ENCODE measurements at places on chromosomes 12 and 14.
A peak's percentile ranks its signal among the peaks of the same experiment; 100 is the strongest.

DNA sequence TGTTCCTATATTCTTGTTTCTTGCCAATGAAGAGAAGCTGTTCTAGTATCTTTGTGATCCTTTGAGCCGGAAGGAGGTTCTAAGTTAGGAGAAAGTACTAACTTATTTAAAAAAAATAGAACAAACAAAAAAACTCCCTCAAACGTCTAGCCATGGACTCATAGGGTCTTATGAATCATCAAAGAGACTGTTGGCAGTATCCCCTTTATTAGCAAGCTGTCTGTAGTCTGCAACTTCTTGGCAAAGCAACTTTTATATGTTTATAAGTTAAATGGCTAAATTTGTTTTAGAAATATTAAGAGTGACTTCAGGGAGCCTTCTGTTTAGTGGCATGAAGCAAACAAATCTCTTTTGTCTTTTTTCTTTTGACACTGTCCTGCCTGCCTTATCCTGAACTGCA is 291.9 kb downstream of the FUT8 start:
- DNase-seq: no peak

DNA sequence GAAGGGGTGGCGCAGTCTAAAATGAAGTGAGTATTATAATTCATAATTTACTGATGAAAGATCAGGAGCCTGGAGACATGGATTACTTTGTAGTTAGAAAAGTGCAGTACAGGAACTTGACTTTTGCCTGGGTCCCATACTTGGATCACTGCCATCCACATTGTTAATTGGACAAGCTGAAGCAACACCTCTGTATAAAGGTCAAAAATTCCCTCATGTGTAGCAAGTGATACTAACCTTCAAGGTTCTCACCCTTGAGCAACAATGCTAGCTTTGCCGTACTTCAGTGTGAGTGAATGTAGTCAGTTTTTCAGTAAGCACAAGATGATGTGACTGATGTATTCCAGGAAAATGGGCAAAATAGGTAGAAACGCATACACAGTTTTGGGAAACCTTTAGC is 44.6 kb upstream of the PLBD1 start:
- DNase-seq: no peak

DNA sequence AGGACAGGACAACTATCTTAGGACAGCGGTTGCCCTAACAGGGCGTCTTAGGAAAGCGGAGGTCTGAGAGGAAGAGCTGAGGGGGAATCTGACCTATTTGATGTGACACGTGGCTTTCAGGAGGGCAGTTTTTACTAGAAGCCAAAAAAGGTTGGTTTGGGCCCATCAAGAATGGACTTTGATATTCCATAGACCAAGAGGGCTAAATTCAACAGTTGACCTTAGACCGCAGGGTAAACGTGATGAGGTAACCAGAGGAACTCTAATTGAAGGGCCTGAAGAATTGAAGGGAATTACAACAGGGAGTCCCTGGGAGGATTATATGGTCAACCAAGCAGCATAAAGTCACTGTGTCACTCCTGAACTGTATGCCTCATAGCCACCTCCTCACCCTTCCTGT is 11.5 kb downstream of the C1S start:
- DNase-seq: no peak

- DNase-seq: no peak
These were observed 35.2 kb downstream of the SLC6A12 start for GRCh38 chr12:178829-179109.

- no peak for DNase-seq
These were observed 27.2 kb upstream of the CMAS start for GRCh38 chr12:22018860-22019259.

- DNase-seq: no peak
These were observed 165.8 kb downstream of the MON2 start for GRCh38 chr12:62632411-62632918.

DNA sequence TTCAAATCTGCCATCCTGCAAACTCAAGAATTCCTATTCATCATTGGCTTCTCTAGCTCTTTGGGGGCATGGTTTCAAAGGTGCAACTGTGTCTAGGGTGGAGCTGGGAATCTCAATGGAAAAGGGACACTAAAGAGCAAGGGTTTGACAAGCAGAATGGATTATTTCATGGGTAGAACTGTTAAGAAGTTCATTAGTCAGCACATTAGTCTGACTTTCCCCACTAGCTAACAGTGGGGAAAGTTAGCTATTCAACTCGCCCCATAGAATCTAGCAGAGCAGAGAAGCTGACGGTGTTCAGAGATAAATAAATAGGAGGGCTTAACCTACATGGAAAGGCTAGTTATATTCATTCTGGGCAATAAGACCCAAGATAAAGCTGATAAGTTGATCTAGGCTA is 153.9 kb downstream of the EMP1 start:
- DNase-seq: no peak

DNA sequence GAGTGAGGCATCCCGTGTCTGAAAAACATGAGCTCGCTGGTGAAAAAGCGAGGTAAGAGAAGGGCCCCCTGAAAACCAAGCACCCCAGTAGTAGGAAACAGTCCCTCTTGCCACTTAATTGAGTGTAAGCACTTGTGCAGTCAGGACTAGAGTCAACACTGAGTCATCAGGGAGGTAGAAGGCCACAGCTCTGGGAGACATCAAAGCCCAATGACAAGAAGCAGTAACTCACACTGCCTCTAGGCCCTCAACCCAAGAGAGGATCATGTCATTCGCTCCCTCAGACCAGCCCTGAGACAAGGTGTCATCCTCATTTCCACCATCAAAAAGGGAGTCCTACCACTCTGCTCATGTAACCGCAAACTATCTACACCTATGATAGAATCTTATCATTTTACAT is 17.8 kb downstream of the POMT2 start:
- peak; percentile 46 for DNase-seq

GRCh38 chr14:79899610-79900009 is 311.7 kb downstream of the DIO2 start:
- no peak for DNase-seq

DNA sequence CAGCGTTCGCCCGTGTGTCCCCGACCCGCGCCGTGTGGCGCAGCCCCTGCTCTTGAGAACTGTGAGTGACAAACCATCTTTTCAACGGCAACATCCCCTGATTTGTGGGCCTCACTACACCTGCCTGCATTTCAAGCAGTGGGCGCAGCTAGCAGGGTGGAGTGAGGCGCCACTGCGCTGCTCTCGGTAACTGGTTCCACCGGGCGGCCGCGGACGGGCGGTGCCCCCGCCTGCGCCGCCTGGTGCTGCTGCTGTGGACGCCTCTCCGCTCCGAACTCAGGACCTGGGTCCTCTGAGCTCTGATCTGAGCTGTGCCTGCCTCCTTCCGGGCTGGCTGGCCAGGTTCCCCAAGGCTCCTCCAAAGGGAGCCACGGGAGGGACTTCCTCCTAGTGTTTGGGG is 5.9 kb upstream of the DEGS2 start:
- no peak for DNase-seq

- DNase-seq: no peak
These were observed 486.0 kb downstream of the FLRT2 start for GRCh38 chr14:86015941-86016340.

- no peak for DNase-seq
These were observed 205.3 kb upstream of the PRICKLE1 start for GRCh38 chr12:42794806-42795205.

DNA sequence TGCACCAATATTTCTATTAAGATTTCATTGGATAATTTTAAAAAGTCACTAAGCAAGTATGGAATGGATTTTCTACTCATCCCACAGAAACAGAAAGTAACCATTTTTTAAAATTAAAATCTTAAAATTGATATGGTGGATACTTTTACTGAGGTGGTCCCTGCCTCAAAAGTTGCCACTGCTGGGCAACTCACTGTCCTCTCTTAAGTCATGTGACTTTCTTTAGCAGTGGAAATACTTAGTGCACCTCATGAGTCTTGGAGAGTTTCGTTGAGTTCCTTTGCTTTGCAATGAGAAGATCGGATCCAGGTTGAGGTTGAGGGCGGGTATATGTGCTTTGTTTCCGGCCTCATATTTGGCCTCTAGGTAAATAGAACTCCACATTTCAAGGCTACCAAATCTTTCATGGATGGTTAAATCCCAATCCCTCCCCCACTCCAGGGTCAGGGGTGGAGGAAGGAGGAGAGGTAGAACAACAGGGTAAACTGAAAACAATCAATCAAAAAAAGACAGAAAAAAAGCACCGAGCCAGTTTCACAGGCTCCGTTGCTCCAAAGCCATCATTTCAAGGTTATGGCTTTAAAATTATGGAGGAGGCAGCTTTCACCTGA is 39.5 kb upstream of the DUSP6 start:
- DNase-seq: no peak

DNA sequence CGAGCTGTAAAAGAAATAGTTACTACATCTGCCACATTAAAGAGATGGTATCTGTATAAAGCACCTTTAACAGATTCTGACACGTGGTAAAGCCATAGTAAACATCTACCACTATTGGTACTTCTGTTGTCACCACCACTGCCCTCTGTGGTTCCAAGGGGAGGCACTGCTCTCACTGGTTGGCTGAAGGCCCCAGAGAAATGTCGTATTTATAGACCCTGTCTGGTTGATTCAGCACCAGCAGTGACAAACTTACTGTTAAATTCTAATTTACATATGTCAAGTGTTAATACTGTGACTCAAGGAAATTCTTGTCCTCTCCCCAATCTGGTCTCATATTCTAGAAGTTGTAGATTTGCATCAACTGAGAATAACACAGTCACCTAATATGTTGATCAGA is 281.1 kb downstream of the ERC1 start:
- DNase-seq: no peak

DNA sequence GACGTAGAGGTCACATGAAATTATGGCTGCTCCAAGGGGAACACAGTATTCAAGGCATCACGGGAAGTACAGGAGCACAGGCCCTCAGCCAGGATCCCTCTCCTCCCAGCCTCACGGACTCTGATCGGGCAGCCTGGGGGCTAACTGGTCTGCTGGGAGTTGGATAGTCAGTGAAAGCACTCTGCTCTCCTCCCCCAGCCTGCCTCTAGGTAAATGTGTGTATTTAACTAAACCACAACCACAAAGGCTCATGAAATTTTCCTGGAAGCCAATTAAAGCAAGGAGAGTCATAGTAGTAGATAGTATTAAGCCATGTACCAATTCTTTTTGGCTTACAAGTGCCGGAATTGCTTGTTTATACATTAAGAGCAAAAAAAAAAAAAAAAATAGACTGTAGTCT is 254.3 kb downstream of the MSRB3 start:
- DNase-seq: no peak

- no peak for DNase-seq
These were observed 133.3 kb downstream of the RMST start for GRCh38 chr12:97595936-97596335.

GRCh38 chr12:91404441-91404840 is 221.8 kb upstream of the DCN start:
- DNase-seq: no peak

DNA sequence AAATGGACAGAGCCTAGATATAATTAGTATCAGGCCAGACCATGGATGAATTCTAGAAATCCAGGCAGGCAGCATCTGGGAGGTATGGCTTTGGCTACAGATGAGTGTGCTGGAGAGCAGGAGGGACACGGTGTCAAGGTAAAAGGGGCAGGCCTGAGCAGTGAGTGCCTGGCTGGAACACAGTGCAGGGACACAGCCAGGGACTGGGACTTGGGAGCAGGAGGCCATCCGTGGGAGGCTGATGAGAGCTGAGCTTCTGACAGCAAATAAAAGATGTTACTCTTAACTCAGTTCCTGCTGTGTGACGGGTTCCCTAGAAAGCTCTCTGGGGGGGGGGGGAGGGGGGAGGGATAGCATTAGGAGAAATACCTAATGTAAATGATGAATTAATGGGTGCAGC is 13.6 kb upstream of the LGALS3 start:
- DNase-seq: no peak

- DNase-seq: no peak
These were observed 93.4 kb upstream of the CPM start for GRCh38 chr12:69026336-69026735.

GRCh38 chr12:15274561-15274967 is 47.7 kb upstream of the PTPRO start:
- DNase-seq: no peak

DNA sequence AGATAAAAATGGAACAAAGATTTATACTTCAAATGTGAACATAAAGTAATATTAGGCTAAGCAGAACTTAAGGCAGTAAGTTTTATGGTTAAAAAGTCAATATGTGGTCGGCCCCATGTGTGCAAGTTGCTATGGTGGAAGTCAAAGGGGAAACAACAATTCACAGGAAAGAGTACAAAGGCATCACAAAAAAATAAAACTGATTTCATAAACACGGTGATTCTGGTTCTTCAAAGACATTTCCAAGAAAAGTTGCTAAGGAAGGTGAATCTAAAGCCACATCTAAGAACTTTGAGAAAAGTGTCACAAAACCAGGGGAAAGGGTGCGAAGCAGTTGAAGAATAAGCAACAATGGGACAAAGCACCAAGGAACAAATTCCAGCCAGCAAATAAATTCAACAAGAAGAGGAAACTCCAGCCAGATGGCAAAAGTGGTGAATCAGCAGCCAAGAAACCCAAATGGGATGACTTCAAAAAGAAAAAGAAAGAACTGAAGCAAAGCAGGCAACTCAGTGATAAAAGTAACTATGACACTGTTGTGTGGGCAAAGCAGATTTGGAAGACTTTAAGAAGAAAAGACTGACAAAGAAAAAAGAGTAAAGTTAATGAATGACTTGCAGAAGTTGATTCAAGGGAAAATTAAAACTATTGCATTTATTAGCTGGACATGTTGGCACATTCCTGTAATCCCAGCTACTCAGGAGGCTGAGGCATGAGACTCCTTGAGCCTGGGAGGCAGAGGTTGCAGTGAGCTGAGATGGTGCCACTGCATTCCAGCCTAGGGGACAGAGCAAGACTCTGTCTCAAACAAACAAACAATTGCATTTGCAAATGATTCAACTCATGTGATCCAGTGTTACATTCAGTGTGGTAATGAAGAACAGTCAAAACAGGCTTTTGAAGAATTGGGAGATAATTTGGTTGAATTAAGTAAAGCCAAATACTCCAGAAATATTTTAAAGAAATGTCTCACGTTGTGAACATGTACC is 19.5 kb downstream of the PTGDR start:
- no peak for DNase-seq

DNA sequence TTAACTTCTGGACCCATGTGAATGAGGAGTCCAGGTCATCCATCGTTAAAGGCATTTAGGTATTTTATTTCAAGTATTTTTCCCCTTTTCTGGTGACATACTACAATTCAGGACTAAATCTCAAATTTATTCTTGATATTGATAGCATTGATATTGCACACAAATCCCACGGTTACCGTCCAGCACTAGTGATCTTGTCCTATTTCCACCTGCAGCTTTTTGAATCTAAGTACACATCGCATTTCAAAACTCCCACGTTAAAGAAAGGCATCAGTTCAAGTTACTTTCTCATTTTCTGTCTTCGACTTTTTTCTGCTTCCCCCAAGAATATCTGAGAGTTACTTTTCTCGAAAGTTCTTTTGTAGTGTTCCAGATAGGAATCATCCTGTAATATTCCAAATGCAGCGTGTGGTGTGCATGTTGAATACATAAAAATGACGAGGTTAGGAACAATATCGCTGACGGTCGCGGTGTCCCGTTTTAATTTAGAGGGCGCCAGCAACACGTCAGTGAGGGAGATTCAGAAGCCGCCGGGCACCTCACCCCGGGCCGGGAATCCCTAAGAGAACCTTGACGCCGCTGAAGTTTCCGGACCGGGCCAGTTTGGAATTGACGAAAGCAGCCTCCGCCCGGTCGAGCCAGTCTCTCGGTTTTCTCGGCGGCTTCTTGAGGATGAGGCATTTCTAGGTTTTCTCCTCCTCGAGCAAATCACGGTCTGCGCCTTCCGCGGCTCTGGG is 569 bp upstream of the RGS6 start:
- no peak for DNase-seq

All from NK-92 treated with Interleukin-12 subunit alpha and Interleukin-12 subunit beta, amount 100 ng/mL, for 24 hours (cell line).